ENCODE measurements at places on chromosomes 16 and 17.

- peak; percentile 13 for DNase-seq
Observed at GRCh38 chr16:4372001-4372577, 441 bp downstream of the VASN start.

DNA sequence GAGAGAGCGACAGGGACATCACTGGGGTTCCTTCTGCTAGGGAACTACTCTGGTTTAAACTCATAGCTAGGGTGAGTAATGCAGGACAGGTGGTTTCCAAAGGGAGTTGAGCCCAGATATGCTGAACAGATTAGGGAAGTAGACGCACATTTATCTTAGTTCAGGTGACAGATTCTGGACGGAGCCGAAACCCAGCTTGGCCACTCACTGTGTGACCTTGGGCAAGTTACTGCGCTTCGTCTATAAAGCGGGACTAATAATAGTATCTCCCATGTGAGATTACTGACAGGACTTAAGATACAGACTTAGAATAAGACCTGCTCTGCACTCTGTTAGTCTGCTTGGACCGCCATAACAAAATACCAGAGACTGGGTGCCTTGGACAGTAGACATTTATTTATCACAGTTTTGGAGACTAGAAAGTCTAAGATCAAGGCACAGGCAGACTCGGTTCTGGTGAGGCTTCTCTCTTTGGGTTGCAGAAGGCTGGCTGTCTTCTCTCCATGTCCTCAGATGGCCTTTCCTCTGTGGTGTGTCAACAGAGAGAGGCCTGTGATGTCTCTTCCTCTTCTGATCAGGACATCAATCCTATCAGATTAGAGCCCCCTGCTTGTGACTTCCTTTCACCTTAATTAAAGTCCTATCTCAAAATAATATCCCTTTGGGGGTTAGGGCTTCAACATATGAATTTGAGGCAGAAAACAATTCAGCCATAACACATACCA is 12.1 kb downstream of the SCNN1G start:
- no peak for DNase-seq

- DNase-seq = no peak
Observed at GRCh38 chr16:72797621-72798020, 250.3 kb downstream of the ZFHX3 start.

GRCh38 chr16:2046893-2047329 is 723 bp downstream of the NTHL1 start:
- DNase-seq = no peak

DNA sequence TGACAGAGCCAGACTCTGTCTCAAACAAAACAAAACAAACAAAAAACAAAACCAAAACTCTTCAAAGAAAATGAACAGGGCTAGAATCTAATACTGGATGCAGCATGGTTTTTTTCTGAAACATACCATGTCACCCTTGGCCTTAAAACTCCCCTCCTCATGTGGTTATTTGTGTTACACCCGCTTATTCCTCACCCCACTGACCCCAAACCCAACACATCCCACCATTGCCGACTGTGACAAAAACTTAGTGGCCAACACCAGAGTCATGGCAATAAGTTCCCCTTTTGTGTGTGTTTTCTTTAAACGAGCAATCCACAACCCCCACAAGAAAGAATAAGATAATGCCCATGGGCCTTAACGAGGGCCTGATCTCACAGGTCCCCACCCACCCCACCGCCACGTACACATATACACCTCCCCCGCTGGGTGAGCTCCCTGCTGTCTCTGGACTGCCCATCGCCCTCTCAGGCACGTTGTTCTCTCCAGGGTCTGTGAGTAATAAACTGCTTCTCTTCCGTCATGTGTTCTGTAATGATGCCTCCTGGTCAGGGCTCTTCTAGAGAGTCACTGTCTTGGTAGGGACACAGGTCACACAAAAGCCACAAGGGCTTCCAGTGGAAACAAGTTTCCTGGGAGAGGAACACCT is 16.8 kb upstream of the ENGASE start:
- DNase-seq = no peak

- no peak for DNase-seq
Observed at GRCh38 chr16:2966043-2966807, 2.1 kb downstream of the KREMEN2 start.

- peak; percentile 88 for DNase-seq
Observed at GRCh38 chr17:42120770-42121769, at the start of gene KAT2A. TSS of gene KAT2A (minus strand) at chr17:42121367. CDS start at chr17:42121304, 63 bp downstream.

GRCh38 chr17:79907850-79908249 is 68.6 kb upstream of the CBX4 start:
- DNase-seq = no peak

GRCh38 chr17:78716814-78717393 is 65.2 kb downstream of the CYTH1 start:
- no peak for DNase-seq

GRCh38 chr17:29549177-29549923 is 17.5 kb downstream of the ABHD15 start:
- peak; percentile 53 for DNase-seq

DNA sequence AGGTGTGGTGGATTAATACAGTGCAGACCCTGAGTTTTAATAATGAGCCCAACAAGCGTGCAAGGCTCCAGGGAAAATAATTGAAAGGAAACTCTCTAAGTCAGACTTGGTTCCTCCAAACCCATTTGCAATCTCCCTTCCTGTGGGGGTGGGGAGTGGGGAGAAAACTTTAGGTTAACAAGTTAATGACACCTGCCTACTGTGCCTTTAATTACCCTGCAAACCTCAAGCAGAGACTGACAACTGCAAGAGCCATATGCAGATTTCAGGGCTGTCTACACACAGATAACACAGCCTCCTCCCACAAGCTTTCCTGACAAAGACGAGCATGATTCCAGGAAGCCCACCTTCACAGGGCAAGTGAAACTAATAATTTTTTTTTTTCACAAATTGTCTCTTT is 359.3 kb downstream of the HS3ST4 start:
- no peak for DNase-seq

DNA sequence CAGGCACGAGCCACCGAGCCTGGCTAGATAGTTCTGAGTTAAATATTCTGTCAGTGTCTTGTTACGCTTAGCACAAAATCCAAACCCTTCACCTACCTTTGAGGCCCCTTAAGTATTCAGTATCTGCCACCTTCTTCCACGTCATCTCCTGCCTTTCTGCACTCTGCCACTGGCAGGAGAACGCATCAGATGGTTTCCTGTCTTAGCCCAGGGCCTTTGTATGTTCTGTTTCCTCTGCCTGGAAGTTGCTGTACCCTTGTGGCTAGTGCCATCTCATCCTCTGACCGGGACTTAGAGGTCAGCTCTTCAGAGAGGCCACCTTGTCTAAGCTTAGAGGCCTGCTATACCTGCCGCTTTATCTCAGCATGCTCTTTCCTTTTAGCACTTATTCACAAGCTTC is 67.5 kb upstream of the LGALS9 start:
- DNase-seq = peak; percentile 36

GRCh38 chr16:76835779-76836300 is 355.1 kb upstream of the MON1B start:
- DNase-seq = no peak

DNA sequence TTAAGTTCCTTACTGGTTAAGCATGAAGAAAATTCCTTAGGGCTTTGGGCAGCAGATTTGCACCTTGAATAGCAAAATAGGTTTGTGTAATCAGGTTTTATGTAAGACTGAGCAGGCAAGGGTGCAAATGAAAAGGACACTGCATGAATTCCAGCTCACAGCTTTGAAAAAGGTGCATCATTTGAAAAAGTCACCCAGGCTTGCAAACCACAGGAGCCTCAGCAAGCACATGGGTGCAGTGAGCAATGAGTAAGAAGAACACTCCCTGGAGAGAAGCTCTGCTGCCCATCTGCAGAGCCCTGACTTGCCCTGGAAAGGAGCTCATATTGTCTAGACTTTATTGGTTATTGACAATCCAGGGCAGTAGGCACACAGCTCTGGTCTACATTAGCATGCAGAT is 165.6 kb upstream of the KCNJ16 start:
- DNase-seq = no peak

GRCh38 chr16:1626776-1627175 is 14.6 kb downstream of the CRAMP1 start:
- DNase-seq = no peak

DNA sequence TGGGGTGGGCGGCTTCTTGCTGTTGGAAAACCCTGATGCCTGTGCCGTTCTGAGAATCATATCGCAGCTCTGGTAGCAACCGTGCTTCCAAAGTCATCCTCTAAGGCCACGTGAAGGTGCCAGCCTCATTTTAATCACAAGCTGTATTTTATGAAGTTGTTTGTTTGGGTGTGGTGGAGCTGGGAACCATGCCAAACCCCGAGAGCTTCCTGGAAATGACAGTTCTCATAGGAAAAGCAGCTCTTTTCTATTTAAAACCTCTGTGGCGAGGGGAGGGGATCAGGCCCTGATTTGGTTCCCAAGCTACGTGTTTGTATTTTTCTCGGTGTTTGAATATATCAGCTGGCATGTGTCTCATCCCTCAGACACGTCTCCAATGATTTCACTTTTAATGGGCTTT is 21.7 kb downstream of the KNOP1 start:
- DNase-seq = peak; percentile 19

- DNase-seq = no peak
Observed at GRCh38 chr17:4520060-4520893, 21.6 kb downstream of the SPNS2 start.

DNA sequence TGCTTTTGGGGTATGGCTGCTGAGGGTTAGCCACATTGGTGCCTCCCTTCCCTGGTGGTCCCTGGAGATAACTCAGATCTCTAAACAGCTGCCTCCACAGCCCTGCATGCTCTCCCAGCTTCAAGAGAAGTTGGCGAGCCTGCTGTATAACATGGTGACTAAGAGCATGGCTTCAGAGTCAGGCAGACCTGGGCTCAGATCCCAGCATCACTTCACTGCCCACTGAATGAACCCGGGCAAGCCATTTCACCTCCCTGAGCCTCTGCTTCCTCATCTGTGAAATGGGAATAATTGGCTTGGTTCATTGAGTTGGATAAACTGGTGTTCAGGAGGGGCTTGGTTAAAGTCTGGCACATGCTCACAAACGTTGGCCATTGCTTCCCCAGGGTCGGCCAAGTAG is 16.6 kb downstream of the KIF1C start:
- DNase-seq = no peak

- no peak for DNase-seq
Observed at GRCh38 chr17:78391843-78392242, 13.4 kb downstream of the PGS1 start.
